GM12878 (cell line): ENCODE measurements at places on chromosomes 7 and 10. TPM values are rescaled to one million over a fixed set of nuclear protein-coding genes. Genes with fewer than 3 reads are reported as not detected.

DNA sequence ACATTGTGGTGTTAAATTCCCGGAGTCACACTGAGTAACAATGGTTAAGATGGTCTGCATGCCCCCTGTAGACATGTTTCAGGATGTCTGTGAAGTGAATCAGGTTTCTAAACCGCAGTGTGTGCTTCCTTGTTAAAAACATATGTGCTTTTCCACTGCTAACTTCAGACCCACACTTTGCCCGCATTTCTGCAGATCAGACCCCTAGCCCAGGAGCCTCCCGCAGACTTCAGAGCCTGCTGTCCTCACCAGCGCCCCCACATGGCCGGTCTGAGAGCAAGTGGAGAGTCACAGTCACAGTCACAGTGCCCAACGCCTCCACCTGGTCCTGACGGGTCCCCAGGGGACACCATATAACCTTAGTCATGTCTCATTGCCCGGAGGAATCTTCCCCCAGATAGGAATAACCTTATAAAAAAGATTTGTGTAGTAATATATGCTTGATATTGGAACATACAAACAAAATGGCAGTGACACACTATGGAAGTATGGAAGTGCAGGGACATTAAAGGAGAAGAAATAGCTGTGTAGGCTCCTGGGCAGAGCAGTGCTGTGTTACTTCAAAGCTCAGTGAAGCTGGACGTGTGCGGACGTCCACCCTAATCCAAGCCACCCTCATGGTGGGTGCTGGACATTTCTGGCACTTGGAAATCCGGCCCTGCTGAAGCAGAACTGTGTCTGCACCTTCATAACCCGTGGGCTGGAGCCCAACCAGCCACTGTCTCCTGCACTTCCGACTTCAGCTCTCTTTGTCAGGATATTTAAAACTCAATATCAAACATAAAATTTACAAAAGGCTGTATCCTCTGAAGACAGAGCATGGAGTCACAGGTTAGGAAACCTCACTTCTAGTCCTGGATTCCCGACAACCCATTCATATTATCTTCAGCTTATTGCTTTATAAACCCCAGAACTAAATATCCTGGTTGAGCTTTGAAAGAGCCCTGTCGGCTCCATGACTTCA, 29.0 kb downstream of the GSTO2 start:
- no peak for DNase-seq

DNA sequence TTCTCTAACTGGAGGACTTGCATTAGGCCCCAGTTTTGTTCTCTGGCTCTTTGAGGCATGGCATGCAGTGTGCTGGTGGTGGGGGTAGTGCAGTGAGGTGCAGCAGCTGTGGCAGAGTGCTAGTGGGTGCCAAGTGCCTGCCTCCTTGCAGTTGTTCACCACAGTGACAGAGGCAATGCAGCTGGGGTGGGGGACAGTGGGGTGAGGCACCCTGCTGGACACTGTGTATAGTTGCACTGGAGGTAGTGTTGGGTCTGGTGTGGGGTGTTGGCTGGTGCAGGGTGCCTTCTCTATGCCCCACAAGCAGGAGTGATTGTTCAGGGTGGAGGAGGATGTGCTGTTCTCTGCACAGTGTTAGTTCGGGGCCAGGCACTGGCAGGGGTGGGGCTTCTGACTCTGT, 21.7 kb upstream of the KEL start:
- no peak for DNase-seq

DNA sequence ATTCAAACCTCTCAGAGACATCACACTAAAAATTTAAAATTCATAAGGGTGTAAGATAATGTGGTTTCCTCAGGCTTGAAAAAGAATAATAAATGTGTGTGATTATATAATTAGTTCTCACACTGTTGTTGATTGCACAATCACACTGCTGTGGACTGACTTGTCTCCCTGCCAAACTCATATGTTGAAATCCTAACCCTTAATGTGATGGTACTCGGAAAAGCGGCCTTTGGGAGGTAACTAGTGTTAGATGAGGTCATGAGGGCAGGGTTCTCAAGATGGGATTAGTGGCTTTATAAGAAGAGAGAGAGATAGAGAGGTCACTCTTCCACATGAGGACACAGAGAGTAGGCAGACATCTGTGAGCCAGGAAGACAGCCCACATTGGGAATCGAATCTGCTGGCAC, 128.5 kb upstream of the COL1A2 start:
- no peak for DNase-seq

The SFRP5 gene
- total RNA-seq: 0.11 TPM in 1 of 2 replicates, not detected in the other

The DGKI gene
- 15.9 and 17.7 TPM in 2 replicates for total RNA-seq

GRCh38 chr10:60883187-60883586, 60.8 kb downstream of the RHOBTB1 start:
- DNase-seq: no peak
